ENCODE measurements at places on chromosomes 7 and 10.
A peak's percentile ranks its signal among the peaks of the same experiment; 100 is the strongest.

DNA sequence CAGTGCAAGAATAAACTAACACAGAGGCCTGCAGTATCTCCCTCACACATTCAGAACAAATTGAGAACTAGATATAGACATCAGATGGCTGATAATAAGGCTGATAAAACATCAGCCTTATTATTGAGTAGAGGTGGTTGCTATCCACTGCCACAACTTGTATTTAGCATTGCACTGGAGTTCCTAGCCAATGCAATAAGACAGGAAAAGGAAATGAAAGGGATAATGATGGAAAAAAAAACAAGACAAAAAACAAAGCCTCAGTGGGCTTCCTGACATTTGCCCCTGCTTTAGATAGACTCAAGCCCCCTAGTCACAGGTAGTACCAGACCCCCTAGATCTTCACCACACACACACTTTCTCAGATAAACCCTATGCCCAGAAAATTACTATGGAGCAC is 33.2 kb upstream of the ELN start:
- DNase-seq = no peak

DNA sequence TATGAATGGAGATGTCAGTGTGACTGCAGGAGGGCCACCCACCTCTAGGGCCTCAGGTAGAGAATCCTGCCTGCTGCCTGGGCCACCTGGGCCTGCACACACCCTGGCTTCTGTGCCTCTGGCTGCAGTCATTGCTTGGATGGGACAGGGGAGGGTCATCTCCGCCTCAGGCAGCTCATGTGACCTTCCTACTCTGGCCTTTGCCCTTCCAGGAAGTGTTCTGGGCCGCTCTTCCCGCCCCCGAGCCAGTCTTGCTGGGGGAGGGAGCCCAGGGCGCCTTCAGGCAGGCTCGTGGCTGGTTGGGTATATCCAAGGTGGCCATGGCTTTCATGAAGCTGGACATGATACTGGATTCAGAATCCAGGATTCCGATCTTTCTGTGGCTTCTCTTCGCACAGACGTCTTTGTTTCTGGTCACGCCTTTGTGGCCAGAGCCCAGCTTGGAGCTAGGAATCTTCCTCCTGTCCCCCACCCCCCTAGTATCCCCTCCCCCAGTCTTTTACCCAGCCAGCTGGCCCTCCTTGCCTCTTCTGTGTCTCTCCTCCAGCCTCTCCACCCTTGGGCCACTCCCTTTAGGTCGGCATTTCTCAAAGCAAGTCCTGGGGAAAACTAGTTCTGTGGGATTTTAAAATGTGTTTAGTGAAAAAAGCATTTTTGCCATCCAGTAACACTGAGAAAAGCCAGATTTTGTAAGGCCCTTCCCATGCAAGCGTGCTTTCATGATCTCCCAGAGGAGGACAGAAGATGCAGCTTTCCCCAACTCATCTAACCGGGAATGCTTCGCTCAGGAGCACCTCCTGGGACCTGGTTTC is 119.6 kb downstream of the ZMIZ1 start:
- no peak for DNase-seq

DNA sequence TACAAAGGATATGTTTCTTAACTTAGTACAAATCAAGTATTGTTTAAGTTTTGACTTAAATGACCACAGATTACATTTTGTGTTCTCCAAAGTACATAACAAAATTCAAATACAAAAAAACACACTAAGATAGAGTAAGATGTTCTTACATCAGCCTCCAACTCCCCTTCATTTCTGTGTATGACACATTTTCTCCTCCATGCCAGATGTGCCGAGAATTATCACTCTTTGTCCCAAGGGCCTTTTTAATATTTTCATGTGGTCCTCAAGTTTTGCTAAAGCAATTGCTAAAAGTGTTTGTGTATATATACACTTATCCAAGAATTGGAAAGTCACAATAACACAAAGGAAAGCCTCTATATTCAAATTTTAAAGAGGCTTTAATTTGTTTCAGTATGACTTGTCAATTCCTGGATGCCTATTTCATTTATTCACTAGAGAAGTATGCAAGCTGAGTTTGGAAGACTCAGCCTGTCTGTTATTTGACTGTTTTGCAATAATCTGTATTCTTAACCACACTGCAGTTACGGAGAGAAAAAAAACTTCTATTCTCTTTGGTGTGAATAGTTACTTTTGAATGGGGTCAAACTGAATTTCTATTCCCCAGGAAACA is 586.4 kb upstream of the SEMA3D start:
- no peak for DNase-seq

DNA sequence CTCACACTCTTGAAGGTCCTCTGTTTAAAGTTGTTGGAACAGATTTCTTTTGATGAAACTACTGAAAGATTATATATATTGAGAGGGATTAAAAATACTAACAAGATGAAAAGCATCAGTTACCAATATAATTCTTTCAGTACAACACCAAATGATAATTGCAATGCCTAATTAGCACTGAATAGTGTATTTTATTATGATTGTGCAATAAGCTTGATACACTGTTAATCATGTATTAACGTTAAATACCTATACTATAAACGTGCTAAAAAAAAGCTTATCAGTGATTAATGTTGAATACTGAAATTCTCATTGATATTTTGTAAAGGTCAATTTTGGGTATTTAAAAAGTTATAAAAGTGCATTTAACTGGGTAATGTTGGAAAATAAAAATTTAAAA is 61.5 kb downstream of the HIBADH start:
- DNase-seq = no peak

DNA sequence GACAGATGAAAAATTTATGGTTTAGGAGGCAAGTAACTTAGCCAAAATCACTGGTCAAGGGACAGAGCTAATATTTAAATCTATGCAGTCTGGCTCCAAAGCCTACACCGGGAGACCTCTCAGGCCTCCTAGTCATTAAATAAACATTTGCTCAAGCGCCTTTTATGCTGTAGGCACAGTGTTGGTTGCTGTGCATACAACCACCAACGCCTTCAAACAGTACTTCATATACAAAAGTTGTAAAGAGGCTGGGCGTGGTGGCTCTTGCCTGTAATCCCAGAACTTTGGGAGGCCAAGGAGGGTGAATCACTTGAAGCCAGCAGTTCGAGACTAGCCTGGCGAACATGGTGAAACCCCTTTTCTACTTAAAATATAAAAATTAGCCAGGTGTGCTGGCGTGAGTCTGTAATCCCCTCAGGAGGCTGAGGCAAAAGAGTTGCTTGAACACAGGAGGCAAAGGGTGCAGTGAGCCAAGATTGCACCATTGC is 159.8 kb downstream of the MAGI2 start:
- no peak for DNase-seq

DNA sequence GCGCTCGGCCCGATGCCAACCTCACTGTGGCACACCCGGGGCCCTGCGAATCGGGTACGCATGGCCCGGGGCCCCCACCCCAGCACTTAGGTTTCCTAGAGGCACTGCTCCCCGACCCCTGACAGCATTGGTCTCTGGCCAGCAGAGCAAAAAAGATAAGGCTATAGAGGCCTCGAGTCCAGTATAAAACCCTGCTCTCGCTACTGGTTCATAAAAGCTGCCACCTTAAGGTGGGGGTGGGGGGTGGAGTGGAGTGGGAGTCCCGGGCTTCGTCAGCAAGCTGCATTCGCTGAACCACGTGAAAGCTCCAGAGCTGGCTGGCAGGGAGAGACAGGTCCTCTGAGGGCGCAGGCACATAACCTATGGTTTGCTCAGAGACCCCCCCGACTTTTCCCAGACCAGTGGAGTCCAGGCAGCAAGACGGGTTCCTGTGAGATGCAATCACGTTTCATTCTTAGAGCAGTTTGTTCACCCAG is 1.3 kb downstream of the KAZALD1 start:
- no peak for DNase-seq

- DNase-seq = no peak
Measured at GRCh38 chr7:129771201-129771927, 159.8 kb downstream of the NRF1 start.

DNA sequence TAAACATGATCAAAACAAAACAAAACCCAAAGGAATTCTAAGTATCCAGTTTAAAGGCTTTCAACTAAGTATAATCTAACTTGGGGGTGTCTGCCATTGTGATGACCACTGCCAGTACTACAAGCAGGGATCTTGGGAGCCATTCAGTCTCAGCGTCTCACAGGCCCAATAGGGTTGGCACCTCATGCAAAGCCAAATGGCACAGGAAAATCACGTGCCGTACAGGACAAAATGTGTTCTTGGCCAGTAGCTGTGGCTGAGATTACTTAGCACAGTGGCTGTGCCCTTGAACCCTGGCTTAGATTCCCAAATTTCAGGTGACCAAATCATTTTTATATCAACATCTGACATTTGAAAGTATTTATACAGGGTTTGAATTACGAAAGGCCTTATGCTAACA is 50.0 kb downstream of the DLD start:
- DNase-seq = no peak

GRCh38 chr7:55481155-55481554 is 91.1 kb downstream of the VOPP1 start:
- no peak for DNase-seq

- no peak for DNase-seq
Measured at GRCh38 chr7:37674531-37674930, 9.0 kb upstream of the GPR141 start.

- no peak for DNase-seq
Measured at GRCh38 chr7:37142958-37143357, 305.7 kb downstream of the ELMO1 start.

DNA sequence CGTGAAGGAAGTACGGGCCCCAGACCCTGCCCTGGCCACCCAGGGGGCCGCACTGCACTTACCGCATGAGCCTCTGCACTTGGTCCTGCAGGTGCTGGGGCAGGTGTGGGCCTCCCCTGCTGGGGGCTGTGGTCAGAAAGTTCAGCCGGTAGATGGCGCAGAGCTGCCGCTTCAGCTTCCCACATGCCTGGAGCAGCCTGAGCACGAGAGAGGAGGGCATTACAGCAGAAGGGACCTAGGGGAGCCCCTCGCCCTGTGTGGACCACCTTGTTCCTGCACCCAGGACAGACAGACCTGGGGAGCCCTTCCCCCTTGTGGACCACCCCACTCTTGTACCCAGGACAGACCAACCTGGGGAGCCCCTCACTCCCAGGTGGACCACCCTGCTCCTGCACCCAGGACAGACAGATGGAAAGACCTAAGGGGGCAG is 8.7 kb upstream of the PYROXD2 start:
- DNase-seq = peak; percentile 73
